ENCODE measurements at places on chromosomes 7 and 10.

GRCh38 chr7:100686201-100686821 lies 7.7 kb downstream of the GIGYF1 start:
- no peak for DNase-seq

- no peak for DNase-seq
These were observed 121.7 kb upstream of the SVIL start for GRCh38 chr10:29756451-29756850.

DNA sequence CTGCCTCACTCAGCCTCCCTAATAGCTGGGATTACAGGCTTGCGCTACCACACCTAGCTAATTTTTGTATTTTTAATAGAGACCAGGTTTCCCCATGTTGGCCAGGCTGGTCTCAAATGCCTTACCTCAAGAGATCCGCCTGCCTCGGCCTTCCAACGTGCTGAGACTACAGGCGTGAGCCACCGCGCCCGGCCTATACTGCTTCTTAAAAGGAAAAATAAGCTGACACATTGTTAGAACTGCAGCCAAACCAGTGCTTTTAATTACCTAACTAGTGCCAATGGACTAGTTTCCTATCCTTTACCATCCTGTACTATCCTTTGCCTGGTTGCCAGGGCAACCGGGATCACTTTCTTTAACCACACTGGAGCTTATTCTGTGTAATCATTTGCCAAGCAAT lies 108.0 kb downstream of the LRRTM3 start:
- DNase-seq = no peak

DNA sequence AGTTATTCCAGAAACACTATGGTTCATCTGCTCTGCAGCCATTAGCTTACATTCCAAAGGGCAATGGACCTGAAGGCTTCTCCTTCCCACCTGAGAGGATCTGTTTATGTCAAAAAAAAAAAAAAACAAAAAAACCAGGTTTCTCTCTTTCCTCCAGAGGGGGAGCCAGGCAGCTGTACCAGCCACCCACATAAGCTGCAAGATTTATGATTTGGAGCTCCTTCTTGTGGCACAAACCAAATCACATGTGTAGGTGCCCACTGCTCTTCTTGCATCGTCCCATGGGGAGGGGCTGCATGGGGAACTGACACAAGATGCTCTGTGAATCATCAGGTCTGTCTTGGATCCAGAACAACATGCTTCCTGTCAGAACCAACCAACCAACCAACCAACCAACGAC lies 231.6 kb upstream of the IGFBP3 start:
- DNase-seq = no peak

GRCh38 chr7:93043385-93043985 lies 74.3 kb downstream of the SAMD9 start:
- no peak for DNase-seq

GRCh38 chr10:102431452-102432124 lies 786 bp downstream of the CUEDC2 start:
- DNase-seq = no peak

Measured in NCI-H187 (cell line).